ENCODE measurements at places on chromosomes 2 and 18. TPM values are rescaled to one million over a fixed set of nuclear protein-coding genes. Genes with fewer than 3 reads are reported as not detected.

GRCh38 chr2:241974851-241975592 lies 105.5 kb downstream of the RTP5 start:
- no peak for DNase-seq

- DNase-seq = no peak
These were observed 91.5 kb downstream of the CCBE1 start for GRCh38 chr18:59605633-59606192.

- no peak for DNase-seq
These were observed 61.6 kb upstream of the ACYP2 start for GRCh38 chr2:54053830-54054229.

GRCh38 chr2:96864343-96865091 lies 5.4 kb downstream of the SEMA4C start:
- DNase-seq = no peak

DNA sequence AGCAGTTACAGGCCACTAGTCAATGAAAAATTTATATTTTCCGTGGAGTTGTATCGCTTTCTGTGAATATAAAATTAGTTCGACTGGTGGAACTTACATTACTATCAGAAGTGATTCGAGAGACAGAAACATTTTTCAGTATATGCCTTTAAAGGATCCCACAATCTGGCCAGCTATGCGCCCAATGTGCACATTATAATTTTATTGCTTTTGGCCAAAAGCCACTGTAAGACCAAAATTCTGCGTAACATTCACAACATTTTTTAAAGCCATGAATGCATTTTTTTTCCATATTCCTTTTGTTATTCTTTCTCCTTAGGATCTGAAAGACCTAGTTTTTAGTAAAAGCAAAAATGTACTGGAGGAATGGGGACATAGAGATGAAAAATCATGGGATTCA lies 131.0 kb upstream of the CHAC2 start:
- DNase-seq = no peak

DNA sequence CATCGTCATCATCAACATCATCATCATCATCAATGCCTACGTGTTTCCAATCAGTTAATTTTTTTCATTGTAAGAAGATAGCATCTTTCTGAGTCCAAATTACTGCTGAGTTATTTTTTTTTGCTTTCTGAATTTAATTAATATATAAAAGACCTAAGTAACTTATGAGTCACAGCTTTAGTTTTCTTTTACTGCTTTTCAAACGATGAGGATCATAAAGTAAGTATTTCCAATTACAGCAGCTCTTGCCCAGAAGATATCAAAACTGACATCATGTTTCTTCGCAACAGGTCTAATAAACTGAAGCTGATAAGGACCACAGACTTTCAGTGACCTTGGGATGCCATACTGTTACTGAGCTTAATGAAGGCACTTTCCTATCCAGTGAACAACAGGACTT lies 442.2 kb downstream of the DSEL start:
- DNase-seq = no peak

TCF23 gene
- not detected for polyA plus RNA-seq
